Sigmoid colon (tissue), 7 donors: ENCODE measurements at places on chromosomes 4 and X. TPM values are rescaled to one million over a fixed set of nuclear protein-coding genes. Genes with fewer than 3 reads are reported as not detected.

The TIGD4 gene
- 0.33 TPM for total RNA-seq

The DCAF8L1 gene
- total RNA-seq: not detected

The BEX1 gene
- 8.9 TPM for total RNA-seq

The PNMA6A gene
- 0.36 TPM for total RNA-seq

The GK2 gene
- not detected for total RNA-seq
